Smooth muscle cell of trachea (primary cell): ENCODE measurements at places on chromosomes 1 and 21. TPM values are rescaled to one million over a fixed set of nuclear protein-coding genes. Genes with fewer than 3 reads are reported as not detected.

ETNK2 gene
- 2.6 and 5.3 TPM in 2 replicates for total RNA-seq

PRUNE1 gene
- 7.1 and 9.8 TPM in 2 replicates for total RNA-seq

ANGPTL1 gene
- 1.8 and 8.1 TPM in 2 replicates for total RNA-seq

THEM5 gene
- 0.17 TPM in 1 of 2 replicates, not detected in the other for total RNA-seq

PSRC1 gene
- total RNA-seq, result 3.8 and 13.2 TPM in 2 replicates

AKR7A3 gene
- 0.44 and 1.2 TPM in 2 replicates for total RNA-seq

SLC45A1 gene
- 1.2 and 4.8 TPM in 2 replicates for total RNA-seq

CCDC190 gene
- under 0.01 TPM in 1 of 2 replicates, not detected in the other for total RNA-seq

PCP4 gene
- not detected in 2 replicates for total RNA-seq

RAB25 gene
- not detected in 2 replicates for total RNA-seq

MTARC1 gene
- total RNA-seq, result 1.2 and 3.0 TPM in 2 replicates
